ENCODE measurements at places on chromosomes 7 and 10.

DNA sequence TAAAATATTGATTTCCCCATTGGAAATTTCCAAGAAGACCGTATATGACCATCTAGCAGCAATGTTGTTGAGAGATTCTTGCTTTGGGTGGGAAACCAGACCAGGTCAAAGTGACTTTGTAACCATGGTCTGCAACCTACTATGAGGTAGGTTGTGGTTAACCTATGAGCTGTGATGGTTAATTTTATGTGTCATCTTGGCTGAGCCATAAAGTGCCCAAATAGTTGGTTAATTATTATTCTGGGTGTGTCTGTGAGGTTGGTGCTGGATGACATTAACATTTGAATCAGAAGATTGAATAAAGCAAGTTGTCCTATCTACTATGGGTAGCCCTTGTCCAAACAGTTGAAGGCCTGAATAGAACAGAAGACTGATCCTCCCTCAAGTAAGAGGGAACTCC, 18.3 kb upstream of the RALA start:
- DNase-seq: no peak

DNA sequence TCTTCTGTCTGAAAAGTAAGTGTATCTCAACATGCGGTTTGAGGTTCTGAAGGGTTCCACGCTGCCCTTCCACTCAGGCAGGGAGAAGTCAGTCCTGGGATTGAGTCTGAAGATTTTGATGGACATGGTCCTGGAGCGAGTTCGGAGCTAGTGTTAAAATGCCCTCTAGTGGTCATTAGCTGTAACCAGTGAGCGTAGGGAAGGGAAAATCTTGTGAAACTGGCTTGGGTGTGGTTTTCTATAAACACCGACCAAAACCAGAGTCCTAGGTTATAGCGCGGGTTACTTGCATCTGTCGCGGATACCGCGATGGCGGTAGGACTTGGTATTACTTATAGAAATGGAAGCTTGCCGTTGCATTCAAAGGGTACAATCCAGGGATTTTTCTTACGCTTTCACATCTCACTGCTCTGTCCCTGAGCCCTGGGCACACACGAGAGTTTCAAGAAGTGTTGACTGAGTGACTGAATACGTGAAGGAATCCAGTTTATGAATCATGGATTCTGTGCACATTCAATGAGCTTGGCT, 348.2 kb upstream of the C7orf33 start:
- no peak for DNase-seq

DNA sequence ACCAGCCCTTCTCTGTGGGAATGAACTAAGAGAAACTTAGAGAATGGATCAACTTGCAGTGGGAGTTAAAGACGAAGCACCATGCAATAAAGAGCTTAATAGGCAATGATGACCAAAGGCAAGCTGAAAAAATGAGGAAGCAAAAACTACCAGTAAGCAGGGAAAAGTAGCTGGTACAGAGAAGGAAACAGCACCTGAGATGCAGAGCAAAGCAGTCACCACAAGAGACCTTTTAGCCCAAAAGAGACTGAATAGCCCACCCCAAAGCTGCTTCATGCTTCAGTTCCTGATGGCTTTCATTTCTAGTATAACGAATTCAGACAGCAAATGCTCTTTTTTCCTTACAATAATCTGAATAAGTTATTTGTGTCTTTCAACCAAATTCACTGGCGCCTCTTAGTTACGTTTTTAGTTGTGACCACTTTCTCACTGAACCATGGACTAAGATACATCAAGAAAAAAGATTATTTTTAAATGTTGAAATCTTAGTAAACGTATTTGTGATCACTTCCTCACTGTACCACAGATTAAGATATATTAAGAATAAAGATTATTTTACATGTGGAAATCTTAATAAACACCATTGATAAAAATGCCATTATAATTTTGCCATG, 76.0 kb downstream of the USP6NL start:
- no peak for DNase-seq

- DNase-seq: peak; percentile 20
These were observed 17.6 kb downstream of the ZDHHC16 start for GRCh38 chr10:97463363-97464132.

DNA sequence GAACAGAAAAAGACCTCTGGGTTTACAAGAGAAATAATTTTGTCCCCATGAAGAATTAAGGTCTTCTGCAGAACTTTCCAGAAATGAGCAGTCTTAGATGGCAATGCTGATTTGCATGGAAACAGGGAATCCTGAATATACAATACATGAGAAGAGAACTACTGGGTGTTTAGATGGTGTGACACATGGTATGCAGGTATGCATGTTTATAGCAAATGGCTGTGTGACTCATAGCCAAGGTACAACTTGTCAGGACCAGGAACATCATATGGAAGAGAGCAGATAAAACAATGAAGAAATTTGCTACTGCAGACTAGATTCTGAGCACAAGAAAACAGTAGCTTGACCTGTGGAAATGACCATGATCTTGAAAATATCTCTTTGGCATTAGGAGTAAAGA, 907.8 kb downstream of the GATA3 start:
- DNase-seq: no peak

- DNase-seq: no peak
These were observed 256.6 kb upstream of the GLI3 start for GRCh38 chr7:42493436-42494198.

- DNase-seq: no peak
These were observed 53.6 kb downstream of the MKLN1 start for GRCh38 chr7:131381069-131381838.

DNA sequence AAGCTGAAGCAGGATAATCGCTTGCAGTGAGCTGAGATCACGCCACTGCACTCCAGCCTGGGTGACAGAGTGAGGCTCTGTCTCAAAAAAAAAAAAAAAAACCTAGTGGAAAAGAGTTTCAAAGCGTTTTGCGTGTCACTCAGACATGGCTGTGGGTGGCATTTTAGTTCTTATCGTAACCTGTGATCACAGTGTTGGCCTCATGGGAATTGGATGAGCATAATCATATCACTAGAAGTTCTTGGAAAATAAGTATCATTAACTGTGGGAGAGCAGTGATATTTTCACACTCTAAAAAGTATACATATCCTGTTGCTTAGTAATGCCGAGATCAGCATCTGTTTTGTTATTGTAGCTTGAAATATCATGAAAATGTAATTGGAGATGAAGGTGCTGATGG, 92.6 kb downstream of the CREM start:
- DNase-seq: no peak

DNA sequence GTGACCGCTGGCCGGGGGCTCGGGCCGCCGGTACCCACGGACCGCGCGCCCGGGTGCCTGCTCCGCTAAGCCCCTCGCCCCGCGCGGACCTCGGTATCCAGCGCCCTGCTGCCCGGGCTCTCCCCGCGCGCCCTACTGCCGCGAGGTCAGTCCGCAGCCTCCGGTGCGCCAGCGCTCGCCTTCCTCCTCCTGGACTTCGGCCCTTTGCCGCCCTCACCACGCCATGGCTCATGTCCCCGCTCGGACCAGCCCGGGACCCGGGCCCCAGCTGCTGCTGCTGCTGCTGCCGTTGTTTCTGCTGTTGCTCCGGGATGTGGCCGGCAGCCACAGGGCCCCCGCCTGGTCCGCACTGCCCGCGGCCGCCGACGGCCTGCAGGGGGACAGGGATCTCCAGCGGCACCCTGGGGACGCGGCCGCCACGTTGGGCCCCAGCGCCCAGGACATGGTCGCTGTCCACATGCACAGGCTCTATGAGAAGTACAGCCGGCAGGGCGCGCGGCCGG, 483 bp downstream of the GDF10 start:
- DNase-seq: no peak

DNA sequence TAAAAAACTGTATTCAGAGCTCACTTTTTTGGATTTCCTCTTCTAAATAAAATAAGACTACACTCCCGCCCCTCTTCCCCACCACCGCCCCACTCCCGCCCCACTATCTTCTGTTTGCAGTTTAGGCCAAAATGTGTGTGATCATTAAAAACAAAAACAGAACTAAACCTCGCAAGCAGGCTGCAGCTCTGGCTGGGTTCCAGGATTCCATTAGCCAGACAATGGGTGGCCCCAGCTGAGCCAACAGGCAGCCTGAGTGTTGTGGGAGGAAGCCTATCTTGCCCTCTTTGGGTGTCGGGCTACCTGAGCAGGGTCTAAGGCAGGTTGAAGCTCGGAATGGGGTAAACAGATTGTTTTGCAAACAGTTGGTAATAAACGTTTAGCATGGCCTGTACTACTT, 41.7 kb downstream of the ARL4A start:
- peak; percentile 18 for DNase-seq

- DNase-seq: no peak
These were observed 93.2 kb downstream of the ZRANB1 start for GRCh38 chr10:125035136-125035535.

- DNase-seq: peak; percentile 35
These were observed 1.1 kb upstream of the HOXA1 start for GRCh38 chr7:27096768-27097514.

- no peak for DNase-seq
These were observed 196.4 kb upstream of the POM121L12 start for GRCh38 chr7:52838981-52839411.

- no peak for DNase-seq
These were observed 42.8 kb downstream of the AKR1C8 start for GRCh38 chr10:5142199-5142598.

GRCh38 chr7:111630862-111631261, 68.6 kb upstream of the IMMP2L start:
- DNase-seq: no peak

GRCh38 chr7:134885967-134886352, 100.3 kb upstream of the AGBL3 start:
- DNase-seq: no peak

DNA sequence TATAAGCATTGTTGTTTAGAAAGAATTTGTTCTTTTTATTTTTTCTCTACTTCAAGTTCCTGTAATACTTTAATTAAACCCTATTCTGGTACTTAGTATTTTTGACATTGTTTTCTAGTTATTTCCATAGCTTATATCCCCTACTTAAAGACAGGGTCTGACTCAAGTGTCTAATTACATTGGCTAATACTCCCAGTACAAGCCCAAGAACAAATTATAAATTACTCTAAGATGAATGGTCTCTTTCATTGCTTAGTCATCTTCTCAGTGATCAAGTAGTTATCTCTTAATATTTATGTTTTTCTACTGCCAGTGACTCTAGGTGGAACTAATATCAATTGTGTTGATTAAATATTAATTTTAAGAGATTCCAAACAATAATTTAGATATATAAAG, 21.6 kb downstream of the AHR start:
- no peak for DNase-seq
